ENCODE measurements at places on chromosomes 7 and 10. TPM values are rescaled to one million over a fixed set of nuclear protein-coding genes. Genes with fewer than 3 reads are reported as not detected.

Gene DPP6
- polyA plus RNA-seq: 58.6 TPM

Gene PAPOLB
- polyA plus RNA-seq: 0.06 TPM

Gene PRSS1
- 0.12 TPM for polyA plus RNA-seq

Gene MKRN1
- polyA plus RNA-seq: 146 TPM

Gene PTN
- polyA plus RNA-seq: 231 TPM

Gene AKR1D1
- 0.07 TPM for polyA plus RNA-seq

Gene HYAL4
- polyA plus RNA-seq: not detected

Gene ERVW-1
- 0.58 TPM for polyA plus RNA-seq

Gene CLCN1
- not detected for polyA plus RNA-seq

- DNase-seq: peak; percentile 47
Observed at GRCh38 chr10:16612115-16612980, 90.7 kb upstream of the C1QL3 start.

DNA sequence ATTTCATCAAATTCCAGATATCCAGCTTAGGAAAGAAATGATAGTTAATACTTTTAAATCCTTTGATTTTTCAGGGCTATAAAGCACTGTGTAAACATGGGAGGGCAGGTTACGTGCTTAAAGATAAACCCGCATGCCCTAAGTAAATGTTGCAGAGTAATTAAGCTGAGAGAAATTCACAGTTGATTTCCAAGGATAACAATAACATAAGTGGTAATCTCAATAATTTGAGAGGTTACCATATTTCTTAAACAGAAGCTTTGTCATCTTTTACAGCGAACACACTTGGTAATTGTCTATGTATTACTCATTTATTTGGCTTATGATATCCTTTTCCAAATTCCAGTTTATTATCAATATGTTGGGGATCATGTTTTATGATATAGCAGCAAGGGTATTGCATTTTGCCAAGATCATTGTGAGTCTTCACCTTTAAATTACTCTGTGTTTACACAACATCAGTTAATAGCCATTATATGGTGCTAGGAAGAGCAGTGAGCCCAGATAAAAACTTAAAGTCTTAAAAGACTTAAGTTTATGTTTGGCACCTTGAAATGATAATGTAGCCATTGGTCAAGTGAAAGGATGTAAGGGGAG lies 15.4 kb downstream of the MGAM start:
- DNase-seq: no peak

DNA sequence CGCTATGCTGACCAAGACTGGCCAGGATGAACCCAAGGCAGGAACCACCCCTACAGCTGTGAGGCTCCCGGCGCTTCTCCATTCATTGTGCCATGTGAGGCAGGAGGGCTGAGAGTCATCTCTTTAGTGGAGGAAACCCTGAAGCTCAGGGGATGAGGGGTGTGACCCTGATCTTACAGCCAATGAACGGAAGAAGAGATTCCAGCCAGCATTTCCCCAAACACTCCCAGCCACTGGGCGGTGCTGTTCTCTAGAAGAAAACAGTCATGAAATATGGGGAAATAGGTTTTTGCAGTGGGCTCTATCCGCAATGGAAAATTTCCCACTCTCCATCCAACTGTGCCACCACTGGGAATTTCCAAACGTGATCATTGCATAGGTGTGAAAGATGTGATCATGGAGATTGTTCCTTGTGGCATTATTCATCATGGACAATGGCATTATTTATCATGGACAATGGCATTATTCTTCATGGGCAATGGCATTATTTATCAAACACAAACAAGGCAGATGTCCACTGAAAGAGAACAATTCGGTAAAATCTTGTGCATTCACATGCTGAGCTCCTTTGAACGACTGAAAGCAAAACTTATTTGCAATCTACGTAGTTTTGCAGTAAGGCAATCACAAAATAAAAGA lies 14.0 kb upstream of the SLC18A2 start:
- no peak for DNase-seq

- DNase-seq: no peak
Observed at GRCh38 chr10:79409726-79410085, 35.7 kb downstream of the ZCCHC24 start.

- no peak for DNase-seq
Observed at GRCh38 chr10:35644050-35644950, 2.2 kb upstream of the FZD8 start.

- no peak for DNase-seq
Observed at GRCh38 chr10:22573820-22574569, 140.4 kb downstream of the PIP4K2A start.

DNA sequence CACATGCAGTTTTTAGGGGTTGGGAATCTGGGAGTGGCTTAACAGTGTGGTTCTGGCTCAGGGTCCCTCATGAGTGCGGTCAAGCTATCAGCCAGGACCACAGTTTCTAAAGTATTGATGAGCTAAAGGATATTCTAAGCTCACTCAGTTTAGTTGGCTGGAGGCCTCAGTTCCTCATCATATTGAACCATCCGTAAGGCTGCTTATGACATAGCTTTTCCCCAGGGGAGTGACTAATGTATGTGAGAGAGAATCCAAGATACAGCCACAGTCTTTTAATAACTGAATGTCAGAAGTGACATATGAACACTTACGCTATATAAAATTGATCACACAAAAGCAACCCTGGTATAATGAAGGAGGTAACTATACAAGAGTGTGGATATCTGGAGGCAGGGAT lies 245.3 kb downstream of the POLR1F start:
- no peak for DNase-seq

GRCh38 chr7:16106300-16106699 lies 315.0 kb downstream of the CRPPA start:
- DNase-seq: no peak

DNA sequence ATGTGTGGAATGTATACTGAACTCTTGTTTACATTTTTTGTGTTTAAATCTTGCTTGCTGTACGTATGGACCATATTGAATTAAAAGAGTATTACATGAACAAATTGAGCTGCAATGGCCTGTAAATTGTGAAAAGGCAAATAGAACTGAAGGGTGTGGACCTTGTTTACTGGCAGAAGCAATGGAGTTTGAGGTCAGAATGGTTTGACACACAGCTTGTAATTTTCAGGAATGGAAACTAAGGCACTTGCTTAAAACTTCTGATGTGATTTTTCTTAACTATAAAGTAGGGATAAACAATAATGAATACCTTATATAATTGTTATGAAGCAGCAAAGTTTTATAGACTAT lies 33.9 kb upstream of the COBL start:
- DNase-seq: no peak

DNA sequence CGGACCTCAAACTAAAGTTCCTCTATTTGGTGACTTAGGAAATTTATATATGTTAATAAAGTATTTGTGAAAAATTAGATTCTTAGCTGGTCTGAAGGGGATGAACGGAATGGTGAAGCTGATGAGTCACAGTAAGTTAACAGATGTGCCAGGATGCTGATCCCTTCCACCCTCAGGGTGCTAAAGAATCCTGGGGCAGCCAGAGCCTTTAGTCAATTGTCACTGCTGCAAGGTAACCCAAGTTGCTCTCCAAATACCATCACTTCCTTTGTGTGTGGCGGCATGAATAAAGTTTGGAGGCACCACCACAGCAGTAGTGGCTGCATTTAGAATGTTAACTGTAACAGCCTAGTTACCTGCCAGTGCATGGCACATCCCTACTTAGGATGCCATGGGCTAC lies 222.6 kb upstream of the PPP1R3A start:
- DNase-seq: no peak

- DNase-seq: no peak
Observed at GRCh38 chr10:4176500-4177281, 391.7 kb upstream of the KLF6 start.

DNA sequence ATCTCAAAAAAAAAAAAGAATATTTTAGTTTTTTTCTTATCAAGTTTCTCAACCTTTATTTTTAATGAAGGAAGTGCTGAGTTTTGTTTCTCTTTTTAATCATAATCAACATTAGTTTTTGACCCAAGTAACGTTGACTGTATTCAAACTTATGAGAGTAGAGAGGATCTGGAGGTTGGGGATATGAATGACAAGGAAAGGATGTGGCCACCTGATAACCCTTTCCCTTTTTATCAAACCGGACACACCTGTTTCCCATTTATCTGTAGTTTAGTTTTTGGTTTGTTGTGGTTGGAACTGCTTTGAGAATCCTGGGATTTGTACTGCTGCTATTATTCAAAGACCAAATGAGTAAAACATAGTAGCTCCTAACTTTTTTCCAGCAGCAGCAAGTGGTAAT lies 38.6 kb downstream of the HACD1 start:
- no peak for DNase-seq

- no peak for DNase-seq
Observed at GRCh38 chr10:133183646-133184378, 23.8 kb downstream of the KNDC1 start.

GRCh38 chr10:132698211-132698751 lies 87.7 kb downstream of the NKX6-2 start:
- DNase-seq: no peak

DNA sequence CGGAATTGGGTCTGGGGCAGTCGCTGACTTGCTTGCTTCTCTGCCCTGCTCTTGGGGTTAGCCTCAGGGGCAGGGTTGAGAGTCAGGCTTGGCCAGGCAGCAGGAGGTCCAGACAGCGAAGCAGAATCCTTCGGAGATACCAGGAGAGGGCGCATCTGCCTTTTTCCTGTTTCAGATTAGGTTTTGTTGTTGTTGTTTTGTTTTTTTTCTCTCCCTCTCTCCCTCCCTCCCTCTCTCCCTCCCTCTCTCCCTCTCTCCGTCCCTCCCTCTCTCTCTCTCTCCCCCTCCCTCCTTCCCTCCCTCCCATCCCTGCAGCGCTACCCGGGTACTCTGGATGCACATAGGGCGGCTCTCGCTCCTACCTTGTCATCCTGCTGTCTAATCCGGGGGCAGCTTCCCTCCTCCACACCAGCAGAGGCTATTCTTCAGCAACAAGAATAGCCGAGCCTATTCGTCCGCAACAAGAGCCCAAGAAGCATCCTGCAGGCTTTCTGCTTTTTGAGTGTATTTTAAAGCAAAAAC lies 758 bp upstream of the OPTN start:
- peak; percentile 52 for DNase-seq

DNA sequence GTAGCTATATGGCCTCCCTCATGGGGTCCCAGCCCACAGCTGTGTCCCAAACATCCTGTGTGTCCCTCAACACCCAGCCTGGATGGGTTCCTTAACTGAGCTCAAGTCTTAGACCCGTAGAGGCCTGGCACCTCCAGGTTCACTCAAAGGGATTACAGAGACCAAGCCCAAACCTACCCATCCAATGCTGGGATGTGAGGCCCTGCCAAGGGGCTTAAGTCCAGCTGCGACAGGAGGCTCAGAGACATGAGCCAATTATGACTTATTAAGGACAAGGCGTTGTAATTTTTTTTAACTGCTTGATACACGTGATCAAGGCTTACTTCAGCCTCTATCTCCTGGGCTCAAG lies 105.6 kb upstream of the RET start:
- no peak for DNase-seq

Measured in right renal cortex interstitium (tissue), 3 donors.